ENCODE measurements at places on chromosomes 3 and 15.

- no peak for DNase-seq
Observed at GRCh38 chr3:111666041-111666735, 71.0 kb upstream of the ZBED2 start.

DNA sequence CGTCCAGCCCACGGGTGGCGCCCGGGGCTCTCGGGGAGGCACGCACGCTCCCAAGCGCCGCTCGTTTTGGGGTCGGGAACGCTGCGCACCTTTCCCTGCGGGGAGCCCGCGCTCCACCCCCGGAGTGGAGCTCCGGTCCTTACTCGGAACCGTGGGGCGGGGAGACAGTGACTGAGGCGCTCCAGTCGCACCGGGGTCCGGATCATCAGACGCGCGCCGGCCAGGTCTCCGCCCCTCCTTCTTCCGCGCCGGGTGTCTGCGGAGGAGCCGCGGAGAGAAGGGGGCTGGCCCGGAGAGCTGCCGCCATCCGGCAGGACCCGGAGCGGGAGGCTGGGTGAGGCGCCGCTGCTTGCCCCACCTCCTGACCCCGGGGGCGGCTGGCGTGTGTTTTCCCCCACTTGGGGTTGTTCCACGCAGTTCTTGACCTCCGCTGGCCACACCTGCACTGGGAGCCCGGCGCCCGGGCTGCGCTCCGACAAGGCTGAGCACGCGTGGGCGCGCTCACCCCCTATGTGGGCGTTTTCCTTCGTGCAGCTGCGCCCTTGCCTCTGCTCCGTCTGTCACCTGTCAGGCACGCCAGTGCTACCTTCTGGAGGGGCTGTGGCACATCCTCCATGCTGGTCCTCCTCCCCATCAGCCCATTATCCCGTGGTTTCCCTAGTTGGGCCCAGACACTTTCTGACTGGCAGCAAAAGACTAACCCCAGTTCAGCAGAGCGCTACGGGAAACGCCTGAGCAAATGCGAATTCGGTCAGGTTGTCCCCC lies at the start of gene MCF2L2:
Gene MCF2L2, minus strand, starts transcription at position 173 of the 765 bp plus-strand sequence. CDS start 642 bp downstream, outside the sequence.
- no peak for DNase-seq

- no peak for DNase-seq
Observed at GRCh38 chr3:11543948-11544387, 99.7 kb downstream of the VGLL4 start.

DNA sequence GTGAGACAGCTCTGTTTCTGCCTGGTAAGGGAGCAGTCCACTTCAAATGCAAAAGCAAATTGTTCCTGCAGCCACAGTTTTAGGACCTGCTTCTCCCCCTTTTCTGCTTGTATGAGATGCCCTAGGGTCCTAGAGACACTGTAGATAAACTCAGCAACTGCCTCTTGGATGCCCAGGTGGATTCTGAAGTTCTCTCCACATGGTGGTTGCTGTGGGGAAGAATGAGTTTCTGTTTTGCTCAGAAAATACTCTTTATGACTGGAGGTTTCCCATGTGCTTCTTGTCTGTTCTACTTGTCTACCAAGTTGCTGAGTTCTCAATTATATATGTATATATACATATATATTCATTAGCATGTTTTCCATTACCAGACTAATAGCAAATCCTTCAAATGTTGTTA lies 5.6 kb upstream of the ZNF80 start:
- DNase-seq: no peak

DNA sequence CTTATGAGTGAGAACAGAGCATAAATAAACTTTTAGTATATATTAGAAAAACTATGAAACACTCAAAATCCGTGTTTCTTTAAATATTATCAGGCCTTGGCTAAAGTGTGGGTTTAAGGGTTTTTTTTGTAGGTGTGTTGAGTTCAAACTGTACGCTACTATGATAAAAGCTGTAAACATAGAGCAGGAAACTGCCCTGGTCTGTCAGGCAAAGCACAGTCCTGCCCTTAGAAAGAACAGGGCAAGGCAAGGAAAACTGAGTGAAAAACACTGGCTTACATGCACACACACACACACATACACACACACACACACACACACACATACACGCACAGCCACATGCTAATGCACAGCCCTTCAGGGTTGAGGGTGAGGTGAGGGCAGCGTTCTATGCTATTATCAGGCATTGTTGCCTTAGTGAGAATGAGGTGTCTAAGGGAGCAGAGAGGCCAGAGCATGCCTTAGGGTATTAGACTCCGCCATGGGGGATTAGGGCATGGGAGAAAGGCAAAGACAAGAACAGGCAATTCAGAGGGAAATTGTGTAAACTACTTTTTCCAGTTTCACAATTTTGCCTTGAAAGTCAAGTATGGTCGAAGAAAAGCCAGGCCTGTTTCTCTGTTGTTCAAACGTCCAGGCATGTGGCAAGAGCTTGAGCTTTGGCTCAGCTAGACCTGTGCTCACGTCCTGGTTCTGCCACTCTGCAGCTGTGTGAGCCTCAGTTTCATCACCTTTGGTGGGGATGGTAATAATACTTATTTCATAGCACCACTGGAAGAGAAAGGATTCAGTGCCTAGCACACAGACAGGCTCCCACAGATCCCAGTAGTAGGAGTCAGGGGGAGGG lies 36.3 kb upstream of the TPM1 start:
- no peak for DNase-seq

GRCh38 chr3:56761887-56762651 lies 39.7 kb downstream of the ARHGEF3 start:
- no peak for DNase-seq

- no peak for DNase-seq
Observed at GRCh38 chr3:194472290-194472920, 14.4 kb downstream of the ATP13A3 start.

DNA sequence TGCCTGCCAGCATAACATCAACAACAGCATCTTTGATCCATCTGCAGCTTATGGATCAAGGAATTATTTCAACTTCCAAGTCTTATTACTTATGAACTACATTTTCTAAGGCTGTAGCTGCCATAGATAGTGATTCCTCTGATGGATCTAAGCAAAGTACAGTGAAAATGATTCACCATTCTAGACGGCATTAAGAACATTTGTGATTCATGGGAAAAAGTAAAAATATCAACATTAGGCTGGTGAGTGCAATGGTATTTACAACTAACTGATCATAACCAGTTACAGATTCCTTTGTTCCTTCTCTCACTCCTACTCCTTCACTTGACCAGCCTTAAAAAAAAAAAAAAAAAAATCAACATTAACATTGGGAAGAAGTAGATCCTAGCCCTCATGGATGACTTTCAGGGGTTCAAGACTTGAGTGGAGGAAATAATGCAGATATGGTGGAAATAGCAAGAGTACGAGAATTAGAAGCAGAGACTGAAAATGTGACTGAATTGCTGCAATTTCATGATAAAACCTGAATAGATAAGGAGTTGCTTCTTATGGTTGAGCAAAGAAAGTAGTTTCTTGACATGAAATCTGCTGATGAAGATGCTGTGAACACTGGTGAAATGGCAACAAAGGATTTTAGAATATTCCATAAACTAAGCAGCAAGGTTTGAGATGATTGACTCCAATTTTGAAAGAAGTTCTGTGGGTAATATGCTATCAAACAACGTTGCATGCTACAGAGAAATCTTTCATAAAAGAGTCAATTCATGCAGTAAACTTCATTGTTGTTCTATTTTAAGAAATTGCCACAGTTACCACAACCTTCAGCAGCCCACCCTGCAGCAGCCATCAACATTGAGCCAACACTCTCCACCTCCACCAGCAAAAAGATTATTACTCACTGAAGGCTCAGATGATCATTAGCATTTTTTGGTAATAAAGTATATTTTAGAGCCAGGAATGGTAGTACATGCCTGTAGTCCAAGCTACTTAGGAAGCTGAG lies 22.8 kb downstream of the SLC12A6 start:
- no peak for DNase-seq

DNA sequence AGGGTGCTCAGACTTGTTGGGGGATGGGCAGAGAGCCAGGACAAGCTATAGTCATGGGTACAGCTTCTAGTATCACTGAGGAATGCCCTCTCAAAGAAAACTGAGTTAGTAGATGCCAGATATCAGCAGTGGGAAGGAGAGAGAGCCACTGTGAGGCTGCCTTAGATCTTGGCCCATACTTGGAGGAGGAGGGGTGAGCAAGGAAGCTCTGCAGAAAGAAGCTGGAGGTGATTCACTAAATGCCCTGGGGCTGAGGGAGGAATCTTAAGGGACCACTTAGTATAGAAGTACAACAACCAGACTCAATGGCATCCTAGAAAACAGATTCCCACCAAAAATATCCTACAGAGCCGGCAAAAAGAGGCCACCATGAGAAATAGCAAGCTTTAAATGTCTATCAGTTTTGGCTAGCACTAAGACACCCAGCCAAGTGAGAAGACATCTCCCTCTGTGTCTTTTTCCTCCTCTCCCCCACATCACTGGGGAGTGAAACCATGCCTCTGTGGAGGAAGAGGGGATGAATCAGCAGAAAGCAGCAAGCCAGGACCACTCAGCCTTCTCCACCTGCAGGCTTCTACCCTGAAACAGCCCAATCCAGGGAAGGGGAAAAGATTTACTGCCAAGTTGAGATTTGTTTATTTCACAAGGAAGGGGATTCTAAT lies 282.5 kb upstream of the STT3B start:
- DNase-seq: no peak

- no peak for DNase-seq
Observed at GRCh38 chr3:36543276-36543997, 163.1 kb downstream of the STAC start.

DNA sequence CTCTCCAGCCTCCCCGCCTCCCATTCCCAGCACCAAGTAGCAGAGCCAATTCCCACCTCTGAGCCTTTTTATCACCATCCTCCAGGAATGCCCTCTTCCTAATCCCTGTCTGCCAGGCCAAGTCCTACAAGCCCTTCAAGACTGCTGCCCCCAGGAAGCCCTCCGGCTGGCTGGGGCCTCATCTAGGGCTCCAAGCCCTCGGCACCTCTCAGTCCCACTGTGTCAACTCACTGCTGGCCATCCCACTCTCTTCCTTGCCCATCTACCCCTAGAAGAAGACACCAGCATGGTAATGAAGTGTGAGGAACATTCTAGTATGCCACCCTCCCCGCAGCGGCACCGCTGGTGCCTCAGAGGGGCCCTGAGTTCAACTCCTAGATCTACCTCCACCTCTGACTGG lies 10.0 kb upstream of the GRIP2 start:
- no peak for DNase-seq

GRCh38 chr3:47414666-47415587 lies 34.1 kb downstream of the PTPN23 start:
- DNase-seq: no peak
